Stimulated activated CD4-positive, alpha-beta T cell treated with anti-CD3 and anti-CD28 coated beads, Interleukin-1b, Interleukin-23, amount 100 ng/mL, for 4 hours (primary cell): ENCODE measurements at places on chromosomes 6 and 20.

DNA sequence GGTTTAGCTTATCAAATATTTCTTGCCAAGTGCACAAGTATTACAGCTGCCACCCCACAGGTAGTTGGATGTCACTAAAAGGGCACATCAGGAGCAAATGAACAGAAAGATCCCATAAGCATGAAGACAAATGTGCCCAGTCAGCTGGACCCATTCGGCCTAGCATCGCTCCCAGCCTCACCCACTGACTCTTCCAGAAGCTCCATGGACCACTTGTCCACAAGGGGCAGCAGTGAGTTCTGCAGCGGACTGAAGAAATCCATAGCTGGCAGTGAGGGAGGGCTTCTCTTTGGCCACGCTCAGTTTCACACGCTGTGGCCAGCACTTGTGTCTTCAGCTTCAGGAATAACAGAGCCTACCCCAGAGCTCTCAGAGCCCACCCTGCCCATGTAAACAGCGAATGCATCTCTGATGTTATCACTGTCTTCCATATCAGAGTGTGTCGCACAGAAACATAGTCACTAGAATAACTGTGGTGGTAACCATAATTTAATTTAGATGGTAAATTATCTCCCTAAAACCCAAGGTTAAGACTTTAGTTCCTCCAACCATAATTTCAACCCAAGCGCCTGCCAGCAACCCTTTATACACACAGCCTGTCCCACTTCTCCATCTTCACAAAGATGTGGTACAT lies 15.8 kb downstream of the CGA start:
- DNase-seq: peak; percentile 34

DNA sequence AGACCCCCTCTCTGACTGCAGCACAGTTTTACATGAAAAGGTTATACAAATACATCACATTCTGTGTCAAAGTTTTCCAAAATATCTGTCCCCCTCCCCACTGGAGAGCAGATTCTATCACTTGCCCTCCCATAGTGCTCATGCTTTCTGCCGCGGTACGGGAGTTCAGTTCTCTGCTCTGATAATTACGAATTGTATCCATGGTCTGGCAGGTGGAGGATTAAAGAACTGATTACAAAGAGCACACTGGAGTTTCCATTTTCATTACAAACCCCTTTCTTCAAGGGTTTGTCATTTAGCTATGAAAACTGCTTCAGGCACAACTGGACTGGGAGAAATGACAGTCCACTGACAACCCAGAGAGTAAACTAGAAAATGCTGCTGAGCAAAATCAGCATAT lies 166.0 kb downstream of the PDSS2 start:
- no peak for DNase-seq

GRCh38 chr6:151627689-151628444 lies 134.1 kb downstream of the CCDC170 start:
- no peak for DNase-seq

- DNase-seq: no peak
These were observed 1.2 kb upstream of the SLC24A3 start for GRCh38 chr20:19211252-19211651.

DNA sequence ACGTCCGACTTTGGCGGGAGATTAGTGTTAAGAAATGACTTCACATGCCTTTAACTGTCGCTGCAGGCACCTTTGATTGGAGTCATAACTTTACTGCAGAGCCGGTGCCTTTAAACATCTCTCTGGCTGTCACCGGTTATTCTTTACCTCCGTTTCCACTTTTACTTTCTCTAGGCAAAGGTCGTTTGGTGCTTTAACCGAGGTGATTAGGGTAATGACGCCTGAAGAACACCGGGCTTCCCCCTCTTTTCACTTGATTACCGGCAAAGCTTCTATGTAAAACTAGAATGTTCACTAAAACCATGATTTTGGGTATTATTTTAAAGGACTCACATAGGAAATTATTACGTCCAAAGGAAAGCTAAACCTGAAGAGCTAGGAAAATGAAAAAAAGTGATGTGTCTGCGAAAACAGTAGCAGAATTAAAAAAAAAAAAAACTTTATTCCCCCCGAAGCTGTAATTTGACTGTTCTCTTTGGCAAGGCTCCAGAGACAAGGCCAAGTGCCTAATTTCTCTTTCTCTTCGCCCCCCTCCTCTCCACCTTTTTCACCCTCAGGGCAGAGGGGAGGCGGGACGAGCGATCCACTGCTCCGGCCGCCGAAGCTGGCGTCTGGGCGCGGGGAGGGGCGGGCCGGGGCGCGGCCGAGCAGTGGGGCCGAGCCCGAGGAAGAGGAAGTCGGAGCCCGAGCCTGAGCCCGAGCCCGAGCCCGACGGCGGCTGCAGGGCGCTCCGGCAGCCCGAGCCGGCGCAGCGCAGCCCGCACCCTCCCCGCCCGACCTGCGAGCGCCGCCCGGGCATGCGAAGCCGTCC lies at the start of gene PLEKHG1:
Gene PLEKHG1, plus strand, starts transcription at position 687 of the 811 bp plus-strand sequence. CDS start 133,797 bp downstream, outside the sequence.
- DNase-seq: peak; percentile 35

DNA sequence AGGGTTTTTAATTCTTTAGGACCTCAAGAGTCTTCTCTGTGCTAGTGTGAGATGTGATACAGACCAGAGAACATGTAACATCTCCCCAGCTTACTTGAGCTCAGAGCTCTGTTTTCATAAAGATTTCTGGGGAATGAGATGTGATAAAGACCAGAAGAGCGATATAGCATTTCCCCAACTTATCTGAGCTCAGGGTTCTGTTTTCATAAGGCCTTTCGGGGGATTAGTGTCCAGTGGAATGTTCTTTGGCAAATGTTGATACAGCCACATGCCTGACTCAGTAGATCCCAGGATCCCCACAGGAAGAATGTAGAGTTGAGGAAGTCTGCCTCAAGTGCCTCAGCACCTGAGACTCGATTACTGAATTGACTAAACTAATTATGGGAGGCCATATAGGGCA lies 18.7 kb upstream of the TOP1 start:
- DNase-seq: no peak

DNA sequence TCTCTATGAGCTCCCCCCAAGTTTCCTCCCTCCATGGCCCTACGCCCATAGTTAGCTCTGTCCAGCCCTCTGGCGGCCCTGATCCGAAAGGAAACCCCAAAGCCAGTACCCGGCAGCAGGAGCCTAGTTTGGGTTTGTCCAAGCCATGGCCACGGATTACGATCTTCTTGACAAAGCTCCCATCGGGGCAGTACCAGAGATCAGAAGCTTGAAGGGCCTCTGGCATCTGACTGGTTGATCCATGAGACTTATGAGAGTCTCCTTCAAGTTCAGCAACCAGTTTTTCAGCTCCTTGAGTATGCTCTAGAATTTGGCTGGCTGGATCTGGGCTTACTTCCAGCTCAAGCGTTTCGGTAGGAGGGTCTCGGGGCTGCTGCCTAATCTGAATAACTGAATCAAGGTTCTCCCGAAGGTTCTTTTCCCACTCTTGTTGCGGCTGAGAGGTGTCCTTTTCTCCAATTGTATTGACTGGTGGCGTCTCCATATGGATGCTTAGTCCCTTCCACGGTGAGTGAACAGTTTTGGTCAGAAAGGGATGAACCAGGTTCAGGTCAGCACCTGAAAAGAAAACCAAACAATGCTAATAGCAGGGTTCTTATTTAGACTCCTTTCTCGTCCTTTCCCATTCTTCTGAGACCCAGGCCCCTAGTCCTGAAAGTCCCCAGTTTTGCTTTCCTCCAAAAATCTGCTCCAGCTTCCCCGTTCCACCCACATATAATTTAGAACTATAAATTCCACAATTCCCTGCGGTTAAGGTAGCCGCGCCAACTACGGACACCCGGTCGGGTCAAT lies 595 bp downstream of the FKBPL start:
- DNase-seq: no peak
